Natural killer cell (primary cell): ENCODE measurements at places on chromosomes 4 and X. TPM values are rescaled to one million over a fixed set of nuclear protein-coding genes. Genes with fewer than 3 reads are reported as not detected.

- no peaks in the 10 kb centered on the region for H3K27me3 ChIP-seq
- H3K4me1 ChIP-seq: no peaks in the 10 kb centered on the region
- no peak for DNase-seq
These were observed 329.4 kb upstream of the PCDH18 start for GRCh38 chr4:137861682-137862081.

DNA sequence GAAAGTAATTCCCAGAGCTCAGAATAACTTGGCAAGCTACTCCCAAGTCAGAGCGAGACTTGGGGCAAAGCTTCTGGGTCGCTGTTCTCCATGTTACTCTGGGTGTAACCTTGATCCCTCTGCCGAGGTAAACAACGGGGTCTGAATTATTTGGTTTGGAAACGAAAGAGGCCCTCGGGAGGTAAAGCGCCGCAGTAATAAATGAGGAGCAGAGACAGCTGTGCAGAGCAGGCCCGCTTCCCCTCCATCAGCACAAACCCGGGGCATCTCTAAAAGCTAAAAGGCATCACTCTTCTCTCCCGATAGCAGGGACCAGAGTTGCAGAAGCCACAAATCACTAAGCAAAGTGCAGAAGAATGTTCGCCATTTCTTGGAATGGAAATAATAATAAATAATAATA lies 561.5 kb downstream of the BCOR start:
- DNase-seq: no peak
- H3K27ac ChIP-seq: no peak overlapping the region
- H3K27me3 ChIP-seq: no peaks in the 10 kb centered on the region
- H3K36me3 ChIP-seq: no peaks in the 10 kb centered on the region
- no peak overlapping the region for H3K4me3 ChIP-seq

DNA sequence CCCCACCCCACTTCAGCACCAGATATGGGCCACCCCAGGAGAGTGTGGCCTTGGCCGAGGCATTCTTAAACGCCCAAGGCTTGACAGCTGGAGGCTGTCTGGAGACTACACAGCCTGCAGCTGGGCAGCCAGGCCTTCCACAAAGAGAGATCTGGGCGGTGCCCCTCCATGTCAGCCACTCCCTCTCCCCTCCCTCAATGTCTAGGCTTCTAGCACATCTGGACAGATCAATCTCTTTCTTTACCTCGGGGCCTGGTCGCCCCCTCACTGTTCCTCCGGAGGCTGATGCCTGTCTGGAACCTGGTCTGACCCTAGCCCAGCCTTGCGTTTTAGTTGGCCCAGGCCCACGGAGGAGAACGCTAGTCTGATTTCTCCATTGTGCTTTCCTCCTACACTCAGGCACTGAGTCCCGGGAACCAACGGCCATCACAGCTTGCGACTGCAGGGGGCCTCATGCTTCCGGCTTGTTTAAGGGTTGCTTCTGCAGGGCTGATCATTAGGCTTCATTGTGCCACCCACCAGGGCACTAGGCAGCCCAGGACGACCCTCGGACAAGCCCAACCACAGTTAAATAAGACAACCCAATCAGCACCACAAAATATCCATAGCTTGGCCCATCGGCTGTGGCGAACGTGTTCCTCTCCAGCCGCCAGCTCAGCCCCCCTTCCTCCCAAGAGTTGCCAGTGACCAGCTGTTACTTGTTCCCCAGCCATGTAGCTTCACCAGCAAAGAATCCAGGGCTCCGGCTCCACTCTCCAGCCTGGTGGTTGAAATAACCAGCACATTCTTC lies 200.6 kb downstream of the BCOR start:
- H3K4me3 ChIP-seq: no peak overlapping the region
- peaks cover 2% of the 10 kb centered on the region for H3K27me3 ChIP-seq
- peaks cover 5% of the 10 kb centered on the region for H3K4me1 ChIP-seq
- H3K36me3 ChIP-seq: no peaks in the 10 kb centered on the region
- H3K27ac ChIP-seq: no peak overlapping the region
- no peak for DNase-seq

DNA sequence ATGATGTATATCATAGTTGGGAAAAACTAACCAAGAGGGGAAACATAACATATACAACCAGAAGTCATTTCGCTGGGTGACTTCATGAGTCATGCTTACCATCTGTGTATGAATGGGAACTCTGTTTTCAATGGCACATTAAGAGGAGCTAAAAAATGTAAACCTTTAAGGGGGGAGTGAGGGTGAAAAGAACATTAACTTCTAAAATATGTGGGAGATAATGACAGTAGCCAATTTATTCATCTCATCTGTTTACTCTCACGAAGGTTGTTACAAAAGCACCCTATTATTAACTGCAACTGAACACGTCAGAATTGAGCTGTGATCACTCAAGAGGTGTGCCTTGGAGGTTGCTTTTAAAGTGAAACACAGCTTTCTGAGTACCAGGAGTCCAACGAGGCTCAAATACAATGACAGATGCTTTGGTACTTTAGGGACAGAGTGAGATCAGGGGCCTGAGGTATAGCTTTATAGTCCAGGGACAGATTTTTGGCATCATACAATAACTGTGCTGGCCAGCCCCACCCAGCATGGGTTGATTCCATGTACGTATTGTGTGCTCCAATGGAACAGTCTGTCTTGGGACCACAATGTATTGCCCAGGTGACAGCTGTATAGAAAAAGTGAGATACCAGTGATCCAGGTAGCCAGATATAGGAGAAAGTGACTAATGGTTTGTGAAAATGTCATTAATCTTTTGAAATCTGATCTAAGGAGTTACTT lies 107.3 kb downstream of the AMMECR1 start:
- H3K4me3 ChIP-seq: no peak overlapping the region
- no peaks in the 10 kb centered on the region for H3K27me3 ChIP-seq
- H3K27ac ChIP-seq: no peak overlapping the region
- DNase-seq: no peak

DNA sequence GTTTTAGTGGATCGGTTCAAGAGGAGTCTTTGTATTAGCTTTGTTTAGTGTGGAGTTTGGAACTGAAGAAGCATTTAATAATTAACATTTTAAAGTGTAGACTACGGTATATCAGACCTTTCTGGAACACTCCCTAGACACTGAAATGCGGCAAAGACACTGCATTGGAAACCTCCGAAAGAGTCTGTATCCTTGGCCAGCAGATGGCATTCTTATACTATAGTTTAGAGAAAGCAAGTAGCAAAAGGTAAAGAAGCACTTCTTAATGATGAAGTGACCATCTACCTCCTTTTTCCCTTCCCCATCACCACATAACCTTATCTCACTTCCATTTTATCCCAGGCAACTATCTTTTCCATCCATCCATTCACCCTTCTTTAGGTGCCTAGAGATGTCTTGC lies 7.6 kb downstream of the FABP2 start:
- DNase-seq: peak; percentile 70
- H3K27ac ChIP-seq: no peak overlapping the region
- no peaks in the 10 kb centered on the region for H3K36me3 ChIP-seq

- H3K27ac ChIP-seq: peak overlapping the region; percentile 79
- peaks cover 21% of the 10 kb centered on the region for H3K36me3 ChIP-seq
- no peaks in the 10 kb centered on the region for H3K27me3 ChIP-seq
- H3K4me1 ChIP-seq: peaks cover 63% of the 10 kb centered on the region
- peak overlapping the region; percentile 97 for H3K4me3 ChIP-seq
- DNase-seq: peak; percentile 93
These were observed 3.2 kb downstream of the FLNA start for GRCh38 chrX:154371017-154371788.

DNA sequence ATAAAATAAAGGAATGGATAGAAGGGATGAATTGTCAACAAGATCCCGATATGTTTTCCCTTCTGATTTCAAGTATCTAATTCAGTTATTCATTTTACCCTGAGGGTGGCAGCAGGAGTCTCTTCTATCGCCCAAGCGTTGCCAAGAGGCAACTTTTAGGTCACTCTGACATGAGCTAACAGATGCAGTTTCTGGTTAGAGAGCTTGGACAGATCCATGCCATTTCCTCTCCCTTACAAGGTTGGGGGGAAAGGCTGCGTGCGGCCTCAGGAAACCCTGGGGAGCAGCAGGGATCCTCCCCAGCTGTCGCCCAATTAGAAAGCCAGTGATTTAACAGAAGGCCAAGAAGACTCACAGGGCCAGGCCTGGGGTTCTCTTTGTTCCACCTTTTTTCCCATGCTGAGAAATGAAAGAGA lies 35.3 kb upstream of the WAS start:
- H3K27ac ChIP-seq: no peak overlapping the region
- no peaks in the 10 kb centered on the region for H3K27me3 ChIP-seq
- no peaks in the 10 kb centered on the region for H3K36me3 ChIP-seq
- no peak overlapping the region for H3K4me3 ChIP-seq
- DNase-seq: peak; percentile 17

DNA sequence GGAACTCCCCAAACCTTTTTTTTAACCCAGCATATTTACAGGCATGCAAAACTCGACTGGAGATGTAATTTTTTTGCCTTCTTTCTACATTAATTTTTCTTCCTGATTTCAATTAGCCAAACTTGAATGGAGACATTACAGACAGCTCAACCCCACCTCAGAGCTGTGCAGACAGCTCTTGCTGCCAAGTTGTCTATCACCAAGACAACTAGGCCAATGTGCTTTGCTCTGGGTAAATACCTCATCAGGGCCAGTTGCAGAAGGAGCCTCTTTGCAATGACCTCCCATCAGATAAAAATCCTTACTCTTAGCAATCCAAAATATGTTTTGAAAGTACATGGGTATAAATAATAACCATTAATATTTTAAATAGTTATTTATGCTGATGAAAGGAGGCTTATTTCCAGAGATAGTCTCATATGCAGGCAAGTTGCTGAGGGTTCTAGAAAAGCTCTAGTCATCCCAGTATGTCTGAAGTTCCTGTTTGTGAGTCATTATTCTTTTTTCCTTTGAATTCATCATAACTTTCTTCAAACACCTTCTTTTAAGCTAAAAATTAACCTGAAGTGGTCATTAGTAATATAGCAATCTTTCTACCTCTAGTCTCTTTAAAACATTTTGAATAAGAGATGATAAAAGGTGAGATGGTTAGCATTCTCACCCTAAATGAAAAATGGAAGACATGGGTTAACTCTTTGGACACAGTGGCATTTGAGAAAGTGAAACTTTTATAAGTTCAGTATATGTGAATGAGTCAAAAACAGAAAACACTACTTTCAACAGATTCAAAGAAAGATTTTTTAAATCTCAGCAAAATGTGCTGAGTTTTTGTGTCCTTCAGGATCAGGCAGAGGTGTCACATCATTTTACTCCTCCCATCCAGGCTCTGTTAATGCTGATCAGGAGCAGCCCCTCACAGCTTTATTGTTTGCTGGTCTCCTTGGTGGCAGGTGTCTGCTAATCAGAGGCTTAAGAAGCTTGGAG lies 475.5 kb upstream of the FGF16 start:
- no peaks in the 10 kb centered on the region for H3K4me1 ChIP-seq
- no peaks in the 10 kb centered on the region for H3K27me3 ChIP-seq
- DNase-seq: no peak
- H3K27ac ChIP-seq: no peak overlapping the region
- no peak overlapping the region for H3K4me3 ChIP-seq
- H3K36me3 ChIP-seq: no peaks in the 10 kb centered on the region

- no peak overlapping the region for H3K27ac ChIP-seq
- DNase-seq: no peak
- no peaks in the 10 kb centered on the region for H3K36me3 ChIP-seq
- no peak overlapping the region for H3K4me3 ChIP-seq
- no peaks in the 10 kb centered on the region for H3K4me1 ChIP-seq
- no peaks in the 10 kb centered on the region for H3K27me3 ChIP-seq
These were observed 12.8 kb upstream of the SCARB2 start for GRCh38 chr4:76226418-76226817.

DNA sequence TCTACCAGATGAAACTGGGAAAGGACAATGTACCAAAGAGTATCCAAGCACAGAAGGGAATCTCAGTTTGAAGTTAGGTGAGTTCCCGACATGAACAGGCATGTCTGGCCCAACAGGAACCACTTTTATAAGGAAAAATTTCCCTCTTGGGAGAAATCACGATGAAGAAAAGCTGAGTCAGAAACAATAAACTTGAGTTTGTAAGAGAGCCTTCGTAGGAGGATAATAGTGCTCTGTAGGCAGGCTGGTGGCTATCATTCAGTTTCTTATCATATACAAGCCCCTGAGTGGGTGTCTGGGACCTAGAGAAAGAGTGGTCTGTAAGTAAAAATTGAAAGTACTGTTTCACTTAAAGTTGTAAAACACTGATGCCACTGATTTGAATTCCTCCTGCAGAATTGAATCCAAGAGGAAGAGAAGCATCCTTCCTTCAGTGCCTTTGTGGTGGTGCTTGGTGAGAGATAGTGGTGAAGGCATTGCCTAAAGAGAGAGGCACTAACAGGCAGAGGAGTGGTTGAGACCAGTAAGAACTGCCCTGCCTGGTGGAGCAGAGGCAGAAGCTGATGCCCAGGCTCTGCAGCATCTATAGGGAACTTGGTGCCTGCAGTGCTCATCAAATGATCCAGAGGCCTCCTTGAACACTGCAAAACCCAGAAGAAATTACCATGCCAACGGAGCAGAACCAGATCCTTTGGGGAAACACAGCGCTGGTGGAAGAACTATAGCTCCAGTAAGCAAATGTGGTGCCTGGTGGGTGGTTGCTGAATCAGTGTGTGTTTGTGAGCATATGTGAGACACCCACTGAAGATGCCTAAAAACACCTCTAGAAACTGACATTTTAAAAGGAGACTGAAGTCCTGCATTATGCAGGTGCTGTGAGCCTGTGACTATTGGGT lies 31.7 kb upstream of the METAP1 start:
- no peaks in the 10 kb centered on the region for H3K27me3 ChIP-seq
- no peaks in the 10 kb centered on the region for H3K4me1 ChIP-seq
- no peak for DNase-seq
- H3K36me3 ChIP-seq: no peaks in the 10 kb centered on the region
- no peak overlapping the region for H3K27ac ChIP-seq

- no peak for DNase-seq
- no peak overlapping the region for H3K27ac ChIP-seq
- H3K36me3 ChIP-seq: peaks cover 4% of the 10 kb centered on the region
- H3K4me1 ChIP-seq: no peaks in the 10 kb centered on the region
- H3K4me3 ChIP-seq: no peak overlapping the region
- no peaks in the 10 kb centered on the region for H3K27me3 ChIP-seq
These were observed 9.4 kb downstream of the MGST2 start for GRCh38 chr4:139674875-139675550.

DNA sequence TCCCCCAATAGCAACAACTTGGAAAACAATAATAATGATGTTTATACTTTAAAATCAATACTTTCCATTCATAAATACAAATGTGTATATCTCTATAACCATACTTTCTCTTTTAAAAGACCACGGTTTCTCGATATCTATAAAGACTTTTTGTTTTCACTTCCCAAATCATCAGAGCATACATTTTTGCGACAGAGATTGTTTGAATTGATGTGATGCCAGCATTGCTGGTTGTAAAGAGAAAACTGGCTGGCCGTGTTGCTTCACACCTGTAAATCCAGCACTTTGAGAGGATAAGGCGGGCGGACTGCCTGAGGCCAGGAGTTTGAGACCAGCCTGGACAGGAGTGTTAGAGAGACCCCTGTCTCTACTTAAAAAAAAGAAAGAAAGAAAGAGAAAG lies 77.6 kb upstream of the ZNF518B start:
- H3K36me3 ChIP-seq: no peaks in the 10 kb centered on the region
- H3K4me3 ChIP-seq: no peak overlapping the region
- H3K27me3 ChIP-seq: no peaks in the 10 kb centered on the region
- H3K4me1 ChIP-seq: no peaks in the 10 kb centered on the region
- H3K27ac ChIP-seq: no peak overlapping the region

OPHN1 gene
- 3.7 TPM for total RNA-seq

NOCT gene
- 28.5 TPM for total RNA-seq

ENPP6 gene
- 0.23 TPM for total RNA-seq

PDE5A gene
- 4.0 TPM for total RNA-seq

SMPX gene
- total RNA-seq: not detected
